ENCODE measurements at places on chromosomes 4 and X. TPM values are rescaled to one million over a fixed set of nuclear protein-coding genes. Genes with fewer than 3 reads are reported as not detected.

GRCh38 chr4:101885574-101885973 is 95.0 kb downstream of the BANK1 start:
- no peak overlapping the region for H3K4me3 ChIP-seq
- no peaks in the 10 kb centered on the region for H3K27me3 ChIP-seq
- no peaks in the 10 kb centered on the region for H3K36me3 ChIP-seq
- DNase-seq = no peak

- H3K27ac ChIP-seq = no peak overlapping the region
- DNase-seq = no peak
Observed at GRCh38 chrX:9378980-9379696, 85.7 kb upstream of the TBL1X start.

DNA sequence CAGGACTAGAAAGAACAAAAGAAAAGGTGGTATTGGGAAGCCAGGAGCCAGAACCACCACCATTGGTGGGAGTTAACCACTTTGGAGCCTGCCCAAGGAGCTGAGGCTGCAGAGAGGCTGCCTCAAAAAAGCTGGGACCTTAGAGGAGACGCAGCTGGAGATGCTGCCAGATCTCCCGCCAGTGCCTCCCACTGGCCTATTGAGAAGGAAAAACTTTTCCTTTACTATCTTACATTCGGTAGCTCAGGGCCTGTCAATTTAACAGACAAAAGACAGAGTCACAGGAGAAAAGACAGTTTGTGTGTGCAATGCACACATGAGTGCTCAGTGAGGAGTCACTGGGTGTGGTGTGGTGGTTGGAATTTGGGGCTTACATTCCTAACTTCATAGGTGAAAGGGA is 52.4 kb upstream of the HPSE start:
- H3K4me1 ChIP-seq = peaks cover 41% of the 10 kb centered on the region
- H3K27ac ChIP-seq = no peak overlapping the region
- peak; percentile 47 for DNase-seq
- peaks cover 38% of the 10 kb centered on the region for H3K27me3 ChIP-seq
- no peaks in the 10 kb centered on the region for H3K36me3 ChIP-seq

GRCh38 chrX:19660604-19661255 is 145.4 kb upstream of the MAP3K15 start:
- no peak overlapping the region for H3K4me3 ChIP-seq
- DNase-seq = no peak
- H3K36me3 ChIP-seq = no peaks in the 10 kb centered on the region
- H3K4me1 ChIP-seq = 0 out of 2 replicates have a peak, but pooled peaks cover 5% of the 10 kb centered on the region
- no peak overlapping the region for H3K27ac ChIP-seq
- no peaks in the 10 kb centered on the region for H3K27me3 ChIP-seq

DNA sequence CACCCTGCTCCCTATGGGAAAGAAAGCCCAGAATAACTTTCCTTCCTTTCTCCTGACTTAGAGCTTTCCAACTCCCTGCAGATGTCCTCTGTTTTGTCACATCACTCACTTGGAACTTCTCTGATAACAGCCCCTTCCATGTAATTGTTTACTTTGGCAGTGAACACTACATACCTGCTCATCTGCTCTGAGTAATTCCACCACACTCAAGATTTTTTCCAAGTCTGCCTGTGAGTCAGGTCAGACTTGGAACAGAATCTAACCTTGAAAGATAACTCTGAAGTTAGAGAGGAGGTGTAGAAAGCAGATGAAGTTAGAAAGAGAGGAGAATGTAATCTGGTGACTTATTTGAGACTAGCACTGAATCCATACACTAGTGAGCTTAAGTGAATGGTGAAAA is 7.4 kb downstream of the MAGEB10 start:
- no peak for DNase-seq
- no peaks in the 10 kb centered on the region for H3K27me3 ChIP-seq
- no peak overlapping the region for H3K4me3 ChIP-seq

- H3K36me3 ChIP-seq = no peaks in the 10 kb centered on the region
Observed at GRCh38 chr4:18529482-18529881, 507.9 kb upstream of the LCORL start.

DNA sequence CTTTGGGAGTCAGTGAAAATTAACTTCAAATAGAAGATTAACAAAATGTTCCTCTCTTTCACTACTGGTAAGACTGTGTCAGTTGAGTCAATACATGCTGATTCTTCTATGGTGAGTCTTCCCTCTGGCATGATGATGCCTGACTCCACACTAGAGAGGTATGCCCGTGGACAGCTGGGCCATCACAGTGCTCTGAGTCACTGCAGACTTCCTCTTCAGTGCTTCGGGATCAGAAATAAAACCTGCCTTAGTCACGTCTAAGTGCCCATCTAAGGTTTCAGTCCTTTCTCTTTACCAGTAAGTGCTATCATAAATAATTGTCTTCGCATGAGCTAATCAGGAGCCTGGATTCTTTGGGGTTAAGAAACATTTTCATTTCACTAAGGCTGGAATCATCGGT is 1.6 kb upstream of the ASB5 start:
- H3K27ac ChIP-seq = no peak overlapping the region
- DNase-seq = no peak
- no peaks in the 10 kb centered on the region for H3K36me3 ChIP-seq
- no peak overlapping the region for H3K4me3 ChIP-seq
- H3K27me3 ChIP-seq = no peaks in the 10 kb centered on the region
- H3K4me1 ChIP-seq = no peaks in the 10 kb centered on the region

DNA sequence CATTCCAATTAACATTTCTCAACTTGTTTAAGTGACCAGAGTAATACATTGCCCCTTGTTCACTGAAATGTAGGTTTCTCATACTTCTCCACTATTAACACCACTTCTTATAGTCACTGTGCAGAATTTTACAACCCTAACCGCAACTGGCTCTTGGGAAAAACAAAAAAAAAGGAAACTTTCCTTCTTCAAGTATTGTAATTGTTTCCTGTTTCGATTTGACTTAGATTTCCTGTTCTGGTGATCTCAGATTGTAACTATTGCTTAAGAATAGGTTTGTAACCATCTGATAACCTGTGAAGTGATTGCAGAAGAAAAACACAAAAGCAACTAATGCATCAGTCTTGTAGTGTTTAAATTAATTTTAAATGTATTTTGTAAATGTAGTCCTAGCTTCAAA is 594.7 kb upstream of the GALNT7 start:
- no peak for DNase-seq
- H3K4me3 ChIP-seq = no peak overlapping the region
- no peaks in the 10 kb centered on the region for H3K4me1 ChIP-seq
- H3K27ac ChIP-seq = no peak overlapping the region

- no peak overlapping the region for H3K4me3 ChIP-seq
- H3K4me1 ChIP-seq = peaks cover 10% of the 10 kb centered on the region
- no peak for DNase-seq
Observed at GRCh38 chrX:68061206-68061535, 372.1 kb downstream of the OPHN1 start.

DNA sequence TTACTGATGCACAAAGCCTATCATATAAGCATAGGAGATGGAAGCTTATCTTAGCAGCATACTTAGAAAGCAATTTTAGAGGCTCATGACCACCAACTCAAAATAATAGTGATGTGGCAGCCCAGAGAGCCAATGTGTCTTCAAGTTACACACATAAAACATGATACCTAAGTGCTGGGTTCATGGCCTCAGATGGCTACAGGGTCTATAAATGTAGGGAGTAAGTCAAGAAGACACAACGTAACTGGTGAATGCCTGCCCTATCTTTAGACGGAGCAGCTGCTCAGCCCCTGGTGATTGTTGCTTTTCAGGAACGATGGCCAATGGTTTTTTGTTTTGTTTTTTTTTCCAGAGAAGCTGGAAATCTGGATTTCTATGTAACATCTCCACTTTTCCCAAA is 42.8 kb downstream of the RNF150 start:
- H3K27ac ChIP-seq = no peak overlapping the region
- DNase-seq = no peak
- no peaks in the 10 kb centered on the region for H3K36me3 ChIP-seq

DNA sequence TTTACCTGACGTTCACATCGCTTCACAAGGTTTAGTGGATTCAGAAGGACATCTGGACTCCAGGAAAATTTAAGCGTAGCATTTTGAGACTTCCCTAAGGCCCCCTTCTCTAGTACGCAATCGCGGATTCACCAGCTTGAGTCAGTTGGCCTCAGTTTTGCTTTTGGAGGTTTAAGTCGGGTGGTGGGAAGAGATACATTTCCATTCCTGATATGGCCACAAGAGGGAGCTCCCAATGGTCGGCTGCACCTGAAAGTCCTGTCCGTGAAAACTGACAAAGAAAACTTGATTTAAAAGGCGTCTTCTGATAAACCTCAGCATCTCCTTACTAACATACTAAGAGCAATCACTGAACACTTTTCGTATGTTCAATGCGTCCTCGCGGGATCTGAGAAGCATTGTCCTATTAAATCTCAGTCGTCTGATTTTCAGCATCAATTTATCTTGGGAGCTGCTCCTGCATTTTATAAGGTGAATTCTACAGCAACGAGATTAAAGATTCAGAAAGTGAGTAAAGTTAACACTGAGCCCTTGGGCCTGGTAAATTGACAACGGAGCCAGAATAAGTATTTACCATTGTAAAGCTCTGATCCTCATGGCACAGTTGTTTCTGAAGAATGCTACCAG is 50.6 kb downstream of the LGI2 start:
- H3K27me3 ChIP-seq = no peaks in the 10 kb centered on the region
- peak; percentile 82 for DNase-seq
- no peak overlapping the region for H3K27ac ChIP-seq
- no peak overlapping the region for H3K4me3 ChIP-seq

DNA sequence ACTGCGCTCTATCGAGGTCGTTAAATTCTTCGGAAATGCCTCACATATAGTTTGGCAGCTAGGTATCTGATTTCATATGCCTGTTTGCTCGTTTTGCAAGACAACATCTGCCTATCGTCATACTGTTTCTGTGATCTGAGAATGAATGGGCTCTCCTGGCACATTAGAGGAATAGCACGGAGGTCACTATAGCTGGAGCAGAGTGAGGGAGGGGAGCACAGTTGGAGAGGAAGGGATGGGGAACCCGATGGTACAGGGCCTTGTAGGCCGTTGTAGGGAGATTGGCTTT is 552 bp downstream of the IKBKG start:
- DNase-seq = no peak
- H3K27me3 ChIP-seq = no peaks in the 10 kb centered on the region
- H3K4me3 ChIP-seq = peak overlapping the region; percentile 85
- H3K36me3 ChIP-seq = no peaks in the 10 kb centered on the region

DNA sequence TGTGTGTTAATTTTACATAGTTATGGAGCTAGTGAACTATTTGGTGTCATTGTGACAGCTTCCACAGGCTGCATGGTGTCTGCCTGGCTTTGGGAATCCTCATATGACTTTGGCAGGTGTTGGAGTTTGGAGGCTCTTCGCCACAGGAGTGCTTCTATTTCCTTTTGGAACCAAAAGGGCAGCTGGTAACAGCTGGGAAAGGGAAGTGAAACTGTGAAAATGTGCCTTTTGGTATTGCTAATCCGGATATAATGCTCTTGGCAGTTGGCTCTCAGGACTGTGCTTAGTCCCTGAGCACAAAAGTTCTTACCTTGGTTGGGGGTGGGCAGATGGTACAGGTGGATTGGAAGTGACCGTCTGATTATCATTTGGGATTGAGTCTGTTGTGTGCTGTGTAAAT is 18.1 kb downstream of the OFD1 start:
- no peaks in the 10 kb centered on the region for H3K27me3 ChIP-seq
- 0 out of 2 replicates have a peak, but pooled peaks cover 7% of the 10 kb centered on the region for H3K36me3 ChIP-seq
- no peak overlapping the region for H3K4me3 ChIP-seq
- H3K27ac ChIP-seq = no peak overlapping the region
- DNase-seq = no peak
- H3K4me1 ChIP-seq = 0 out of 2 replicates have a peak, but pooled peaks cover 5% of the 10 kb centered on the region

DNA sequence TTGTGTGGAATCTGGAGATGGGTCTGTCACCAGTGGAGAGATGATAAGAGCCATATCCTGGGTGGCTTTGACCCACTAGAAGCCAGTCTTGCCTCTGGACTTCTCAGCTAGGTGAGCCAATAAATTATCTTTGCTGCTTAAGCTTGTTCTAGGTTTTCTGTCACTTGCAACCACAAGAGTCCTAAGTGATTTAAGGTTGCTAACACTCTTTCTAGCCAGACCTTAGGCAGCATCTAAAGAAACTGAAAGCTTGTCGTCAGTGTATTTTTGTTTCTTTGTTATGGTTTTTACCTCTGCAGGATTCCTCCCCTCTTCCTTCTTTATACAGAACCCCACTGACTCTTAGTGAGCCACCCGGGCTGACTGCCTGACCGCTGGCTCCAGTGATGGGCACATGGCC is 37.1 kb upstream of the STIM2 start:
- no peaks in the 10 kb centered on the region for H3K27me3 ChIP-seq
- no peak overlapping the region for H3K4me3 ChIP-seq
- no peak for DNase-seq
- H3K4me1 ChIP-seq = peaks cover 2% of the 10 kb centered on the region

- no peak overlapping the region for H3K4me3 ChIP-seq
- DNase-seq = no peak
- H3K36me3 ChIP-seq = no peaks in the 10 kb centered on the region
- no peaks in the 10 kb centered on the region for H3K27me3 ChIP-seq
Observed at GRCh38 chrX:24285082-24285481, 28.8 kb downstream of the SUPT20HL2 start.

DNA sequence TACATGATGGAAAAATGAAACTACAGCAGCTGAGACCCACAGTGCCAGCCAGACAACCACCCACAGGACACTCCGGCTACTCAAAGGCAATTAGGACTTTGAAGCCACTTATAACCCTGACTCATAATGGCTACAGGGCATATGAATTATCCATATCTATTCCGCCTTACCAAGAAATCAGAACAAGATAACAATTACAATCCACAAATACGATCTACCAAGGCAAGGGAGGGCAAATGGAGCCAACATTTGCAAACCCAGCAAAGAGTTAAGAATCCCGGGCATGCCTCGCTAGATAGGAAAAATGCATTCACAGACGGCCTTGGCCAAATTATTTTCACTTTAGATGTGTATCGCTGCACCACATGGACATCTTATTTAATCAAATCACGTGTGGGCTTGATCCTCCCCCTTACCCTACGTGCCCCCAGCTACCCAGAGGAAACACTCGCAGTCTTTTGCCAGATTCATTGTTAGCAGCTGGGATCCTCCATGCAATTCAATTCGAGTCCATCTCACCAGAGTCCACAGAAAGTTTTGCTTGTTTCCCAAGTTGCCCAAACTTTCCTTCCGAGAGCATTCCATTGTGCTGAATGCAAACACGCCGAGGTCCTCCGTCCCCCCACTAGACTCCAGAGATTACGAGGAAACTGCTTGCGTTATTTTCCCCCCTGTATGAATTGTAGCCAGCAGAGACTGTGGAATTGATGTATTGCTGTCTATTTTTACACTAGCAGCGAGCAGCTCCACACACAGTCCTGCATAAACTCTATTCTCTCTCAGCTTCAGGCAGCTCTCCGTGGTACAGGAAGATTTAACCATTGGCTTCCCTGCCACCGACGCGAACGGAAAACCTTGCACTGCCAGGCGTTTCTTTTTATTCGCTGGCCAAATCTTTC is 1.2 kb downstream of the PPARGC1A start:
- peaks cover 60% of the 10 kb centered on the region for H3K4me1 ChIP-seq
- DNase-seq = peak; percentile 21
- no peaks in the 10 kb centered on the region for H3K36me3 ChIP-seq
- no peak overlapping the region for H3K27ac ChIP-seq

ASMT gene
- total RNA-seq = 2.4 TPM

WAS gene
- 0.12 TPM for total RNA-seq

NAT8L gene
- 7.7 TPM for total RNA-seq

PDLIM3 gene
- total RNA-seq = 19.5 TPM

BBS7 gene
- 15.9 TPM for total RNA-seq

CACNA1F gene
- total RNA-seq = 0.90 TPM

SSX5 gene
- total RNA-seq = not detected

SCFD2 gene
- total RNA-seq = 17.5 TPM

GATA1 gene
- not detected for total RNA-seq

SSX7 gene
- not detected for total RNA-seq

Measured in GM23338 (cell line).